ENCODE measurements at places on chromosomes 13 and 19. TPM values are rescaled to one million over a fixed set of nuclear protein-coding genes. Genes with fewer than 3 reads are reported as not detected.

ZNF418 gene
- total RNA-seq, result 16.6 TPM

ZNF600 gene
- 6.9 TPM for total RNA-seq

CYP4F12 gene
- total RNA-seq, result 4.2 TPM

CAMSAP3 gene
- 104 TPM for total RNA-seq

FFAR1 gene
- 0.31 TPM for total RNA-seq

DNA sequence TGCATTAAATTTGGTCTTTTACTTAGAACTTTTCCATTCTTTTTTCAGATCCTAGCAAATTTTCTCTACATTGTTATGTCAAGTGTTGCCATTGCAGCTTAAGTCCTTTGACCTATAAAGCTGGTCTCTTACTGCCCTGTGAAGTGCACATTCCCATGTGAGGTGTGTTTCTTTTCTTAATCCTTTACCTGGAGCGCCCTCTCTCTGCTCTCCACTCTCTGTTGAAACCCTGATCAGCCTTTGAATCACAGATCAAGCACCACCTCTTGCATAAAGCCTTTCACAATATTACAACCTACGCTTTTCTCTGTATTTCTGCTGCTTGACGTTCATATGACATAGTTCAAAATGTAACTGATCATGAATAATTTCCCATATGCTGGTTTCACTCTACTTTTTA, 84.8 kb downstream of the PCDH17 start:
- no peaks in the 10 kb centered on the region for H3K36me3 ChIP-seq
- H3K27ac ChIP-seq, result no peak overlapping the region
- no peaks in the 10 kb centered on the region for H3K27me3 ChIP-seq
- no peaks in the 10 kb centered on the region for H3K4me1 ChIP-seq

- no peak for DNase-seq
- no peak overlapping the region for H3K4me3 ChIP-seq
- no peak overlapping the region for H3K27ac ChIP-seq
- H3K27me3 ChIP-seq, result no peaks in the 10 kb centered on the region
- no peaks in the 10 kb centered on the region for H3K4me1 ChIP-seq
These were observed 689.3 kb upstream of the ATXN8OS start for GRCh38 chr13:69418319-69418718.

DNA sequence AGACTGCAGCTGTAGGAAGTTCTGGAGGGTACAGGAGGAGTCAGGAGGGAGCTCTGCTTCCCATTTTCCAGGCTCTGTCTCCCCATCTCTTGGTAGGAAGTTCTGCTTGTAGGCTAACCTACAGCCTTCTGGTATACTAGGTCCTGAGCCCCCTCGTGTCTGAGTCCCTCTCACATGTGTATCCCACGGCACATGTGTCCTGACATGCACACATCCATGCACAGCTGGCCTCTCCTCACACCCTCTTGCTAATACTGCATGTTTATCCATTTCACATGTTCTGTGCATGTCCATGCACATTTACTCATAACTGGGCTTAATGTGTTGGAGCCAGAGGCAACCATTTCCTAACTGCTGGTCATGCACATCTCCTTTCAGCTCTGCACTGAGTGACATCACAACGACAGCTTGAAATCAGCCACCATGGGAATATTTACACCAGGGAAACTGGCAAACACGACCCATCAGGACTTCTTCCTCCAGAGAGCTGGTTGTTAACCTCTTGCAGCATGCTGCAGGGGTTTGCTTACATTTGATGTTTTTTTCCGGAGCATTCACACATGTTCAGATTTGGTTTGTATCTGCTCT, 3.0 kb downstream of the CD209 start:
- H3K4me3 ChIP-seq, result no peak overlapping the region
- H3K36me3 ChIP-seq, result no peaks in the 10 kb centered on the region
- DNase-seq, result no peak
- no peaks in the 10 kb centered on the region for H3K27me3 ChIP-seq
- H3K4me1 ChIP-seq, result peaks cover 3% of the 10 kb centered on the region

- H3K27me3 ChIP-seq, result no peaks in the 10 kb centered on the region
- no peak overlapping the region for H3K4me3 ChIP-seq
- no peak overlapping the region for H3K27ac ChIP-seq
These were observed 370.9 kb downstream of the KLF5 start for GRCh38 chr13:73429701-73430100.

GRCh38 chr13:30690282-30691188, 44.8 kb upstream of the ALOX5AP start:
- H3K4me3 ChIP-seq, result peak overlapping the region; percentile 29
- peaks cover 4% of the 10 kb centered on the region for H3K4me1 ChIP-seq
- DNase-seq, result peak; percentile 63
- peak overlapping the region; percentile 50 for H3K27ac ChIP-seq
- H3K27me3 ChIP-seq, result no peaks in the 10 kb centered on the region

DNA sequence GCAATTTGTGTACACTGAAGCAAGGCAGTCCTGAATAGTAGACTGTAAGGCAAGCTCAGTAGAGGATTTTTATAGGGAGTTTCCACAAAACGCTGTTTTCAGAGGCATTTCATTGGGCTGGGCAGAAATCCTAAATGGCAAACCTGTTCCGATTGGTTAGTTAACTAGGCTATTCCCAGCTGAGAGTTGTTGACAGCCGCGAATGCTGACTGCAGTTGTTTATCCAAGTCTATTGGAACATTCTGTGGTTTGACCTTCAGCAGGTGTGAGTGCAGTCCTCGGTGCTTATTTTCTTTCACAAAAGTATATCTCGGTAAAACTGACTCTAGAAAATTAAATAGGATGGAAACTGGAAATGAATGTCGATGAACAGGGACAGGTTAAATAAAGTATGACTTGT, 45.4 kb downstream of the TPT1 start:
- no peaks in the 10 kb centered on the region for H3K4me1 ChIP-seq
- no peak overlapping the region for H3K4me3 ChIP-seq
- H3K36me3 ChIP-seq, result no peaks in the 10 kb centered on the region
- DNase-seq, result peak; percentile 53
- H3K27ac ChIP-seq, result no peak overlapping the region

- no peaks in the 10 kb centered on the region for H3K27me3 ChIP-seq
- no peak overlapping the region for H3K4me3 ChIP-seq
- H3K27ac ChIP-seq, result no peak overlapping the region
- H3K4me1 ChIP-seq, result no peaks in the 10 kb centered on the region
These were observed 2044.9 kb upstream of the PCDH20 start for GRCh38 chr13:63460462-63461090.

- no peak for DNase-seq
- H3K4me3 ChIP-seq, result no peak overlapping the region
- no peaks in the 10 kb centered on the region for H3K27me3 ChIP-seq
- H3K36me3 ChIP-seq, result no peaks in the 10 kb centered on the region
- H3K27ac ChIP-seq, result no peak overlapping the region
These were observed 316.6 kb downstream of the DNAJC15 start for GRCh38 chr13:43339805-43340550.

DNA sequence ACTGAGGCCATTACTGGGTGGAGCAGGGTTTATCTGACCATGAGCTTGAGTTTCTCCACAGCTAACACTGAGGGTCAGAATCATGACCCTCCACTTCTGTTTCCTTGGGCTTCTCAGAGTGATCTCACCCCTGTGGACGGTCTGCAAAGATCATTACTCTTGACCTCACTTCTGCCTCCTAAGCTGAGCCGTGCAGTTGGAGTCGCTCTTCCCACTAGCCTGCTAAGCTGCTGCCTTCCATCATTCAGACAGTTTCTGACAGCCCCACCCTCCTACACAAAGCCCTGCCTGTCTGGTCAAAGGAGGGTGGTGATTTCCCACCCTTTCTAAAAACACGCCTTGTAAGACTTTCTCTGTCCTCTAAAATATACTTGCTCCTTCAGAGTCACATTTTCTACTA, 9.3 kb upstream of the FRY start:
- DNase-seq, result no peak
- no peaks in the 10 kb centered on the region for H3K4me1 ChIP-seq
- no peaks in the 10 kb centered on the region for H3K27me3 ChIP-seq
- no peak overlapping the region for H3K27ac ChIP-seq

DNA sequence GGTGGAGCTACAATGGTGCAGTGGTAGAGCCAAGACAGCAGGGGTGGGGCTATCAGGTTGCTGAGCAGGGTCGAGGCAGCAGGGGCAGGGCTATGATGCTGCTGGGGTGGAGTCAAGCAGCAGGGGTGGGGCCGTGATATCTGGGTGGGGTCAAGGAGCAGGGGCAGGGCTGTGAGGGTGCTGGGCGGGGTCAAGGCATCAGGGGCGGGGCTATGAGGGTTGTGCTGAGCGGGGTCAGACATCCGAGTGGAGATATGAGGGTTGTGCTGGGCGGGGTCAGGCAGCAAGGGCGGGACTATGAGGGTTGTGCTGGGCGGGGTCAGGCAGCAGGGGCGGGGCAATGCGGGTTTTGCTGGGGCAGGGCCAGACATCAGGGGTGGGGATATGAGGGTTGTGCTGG, 14.7 kb downstream of the HCN2 start:
- H3K27me3 ChIP-seq, result no peaks in the 10 kb centered on the region
- H3K4me3 ChIP-seq, result no peak overlapping the region
- no peaks in the 10 kb centered on the region for H3K4me1 ChIP-seq
- DNase-seq, result peak; percentile 46

DNA sequence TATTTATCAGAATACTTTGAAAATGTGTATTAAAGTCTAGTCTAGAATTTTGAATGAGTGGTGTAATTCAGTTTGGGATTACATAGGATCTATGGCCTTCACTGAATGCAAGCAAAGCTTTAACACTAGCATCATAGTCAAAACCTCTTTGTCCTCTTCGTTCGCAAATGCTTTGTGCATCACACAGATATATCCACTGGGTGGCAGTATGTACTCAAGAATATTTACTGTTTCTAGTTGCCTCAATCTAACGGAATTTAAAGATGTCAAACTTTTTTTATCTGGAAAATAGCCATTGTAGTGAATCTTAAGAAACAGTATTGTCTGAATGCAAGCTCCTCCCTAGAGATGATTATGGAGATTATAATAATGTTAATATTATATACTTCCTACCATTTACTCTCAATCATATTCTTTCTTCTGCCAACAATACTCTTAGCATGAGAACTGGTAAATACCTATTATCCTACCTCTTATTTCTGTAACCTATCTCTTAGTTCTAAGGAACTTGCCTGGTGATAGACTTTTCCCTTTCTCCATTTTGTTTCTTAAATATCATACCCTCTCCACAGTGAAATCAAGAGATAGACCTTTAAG, 25.8 kb downstream of the LACC1 start:
- DNase-seq, result peak; percentile 67
- no peaks in the 10 kb centered on the region for H3K36me3 ChIP-seq
- peak overlapping the region; percentile 2 for H3K27ac ChIP-seq
- no peaks in the 10 kb centered on the region for H3K27me3 ChIP-seq

DNA sequence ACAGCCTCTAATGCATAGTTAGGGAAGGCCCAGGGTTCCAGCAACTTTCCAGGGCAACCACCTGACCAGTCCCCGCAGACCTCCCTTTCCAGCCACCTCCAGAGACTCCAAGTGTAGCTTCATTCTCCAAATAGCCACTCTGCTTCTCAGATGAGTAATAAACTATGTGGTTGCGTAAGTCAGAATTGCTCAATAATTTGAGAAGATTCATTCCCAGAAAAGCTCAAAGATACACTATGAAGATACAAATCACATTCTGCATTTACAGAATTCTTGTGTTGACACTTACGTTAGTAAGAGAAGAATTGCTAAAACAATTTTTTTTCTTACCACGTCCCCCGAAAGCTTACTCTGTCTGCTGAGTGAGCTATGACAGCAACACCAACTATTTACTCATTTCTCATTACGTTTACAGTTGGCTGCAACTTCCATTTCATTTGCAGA, 8.2 kb upstream of the LATS2 start:
- no peak for DNase-seq
- H3K27me3 ChIP-seq, result no peaks in the 10 kb centered on the region
- H3K27ac ChIP-seq, result no peak overlapping the region

- H3K36me3 ChIP-seq, result no peaks in the 10 kb centered on the region
- no peaks in the 10 kb centered on the region for H3K4me1 ChIP-seq
- no peak overlapping the region for H3K27ac ChIP-seq
These were observed 498 bp downstream of the LILRB1 start for GRCh38 chr19:54630782-54631181.

DNA sequence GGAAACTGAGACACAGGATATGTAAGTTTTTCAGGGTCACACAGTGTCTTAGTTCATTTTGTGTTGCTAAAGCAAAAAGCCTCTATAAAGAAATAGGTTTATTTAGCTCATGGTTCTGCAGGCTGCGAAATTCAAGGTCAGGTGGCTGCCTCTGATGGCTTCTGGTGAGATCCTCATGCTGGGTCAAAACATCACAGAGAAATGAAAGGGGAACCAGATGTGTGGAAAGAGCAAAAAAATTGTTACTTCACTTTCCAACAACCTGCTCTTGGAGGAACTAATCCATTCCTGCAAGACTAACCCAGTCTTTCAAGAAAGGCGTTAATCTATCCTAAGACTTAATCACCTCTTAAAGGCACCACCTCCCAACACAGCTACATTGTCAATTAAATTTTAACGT, 64.2 kb upstream of the UBL3 start:
- no peaks in the 10 kb centered on the region for H3K27me3 ChIP-seq
- no peaks in the 10 kb centered on the region for H3K4me1 ChIP-seq
- H3K36me3 ChIP-seq, result no peaks in the 10 kb centered on the region
- no peak overlapping the region for H3K4me3 ChIP-seq
- no peak overlapping the region for H3K27ac ChIP-seq

GRCh38 chr13:19591864-19592263, 30.5 kb upstream of the TPTE2 start:
- no peaks in the 10 kb centered on the region for H3K27me3 ChIP-seq
- H3K36me3 ChIP-seq, result no peaks in the 10 kb centered on the region
- H3K4me1 ChIP-seq, result no peaks in the 10 kb centered on the region
- H3K27ac ChIP-seq, result no peak overlapping the region
- H3K4me3 ChIP-seq, result no peak overlapping the region
- DNase-seq, result no peak

DNA sequence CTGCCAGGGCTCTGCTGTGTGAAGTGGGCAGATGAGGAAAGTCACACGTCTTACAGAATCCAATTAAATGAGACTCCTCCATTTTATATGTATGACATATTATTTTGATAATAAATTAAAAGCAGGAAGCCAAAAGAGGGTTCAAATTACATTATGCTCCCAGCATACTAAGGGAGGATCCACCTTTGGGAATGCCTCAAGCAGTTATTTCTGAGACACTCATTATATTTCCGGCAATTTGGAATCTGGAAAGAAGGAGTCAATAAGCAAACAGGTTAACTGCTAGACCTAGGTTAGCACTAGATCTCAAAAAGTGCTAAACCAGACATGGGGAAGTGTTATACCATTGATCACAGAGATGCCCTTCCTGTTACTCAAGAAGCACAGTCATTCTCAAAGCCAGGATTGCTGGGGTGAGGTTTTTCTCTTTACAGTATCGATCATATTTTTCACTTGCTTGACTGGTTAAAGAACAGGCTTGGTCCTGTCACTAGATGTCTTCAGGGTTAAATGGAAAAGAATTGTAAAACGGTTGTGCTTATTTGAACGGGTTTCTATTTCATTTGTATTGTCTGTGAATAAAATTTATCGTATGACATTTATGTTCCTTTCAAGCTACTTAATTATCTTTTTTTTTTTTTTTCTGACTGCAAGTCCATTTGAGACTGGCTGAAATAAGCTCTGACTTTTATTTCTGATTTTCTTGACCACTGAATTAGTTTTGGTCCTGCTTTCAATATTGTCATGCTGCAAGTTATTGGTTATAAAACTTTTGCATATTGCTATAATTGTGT, 523.2 kb downstream of the KLF12 start:
- no peak overlapping the region for H3K27ac ChIP-seq
- no peaks in the 10 kb centered on the region for H3K36me3 ChIP-seq
- H3K27me3 ChIP-seq, result no peaks in the 10 kb centered on the region
- no peak for DNase-seq
- no peak overlapping the region for H3K4me3 ChIP-seq
